ENCODE measurements at places on chromosomes 13 and 19. TPM values are rescaled to one million over a fixed set of nuclear protein-coding genes. Genes with fewer than 3 reads are reported as not detected.

Gene ZNF793
- 0.08 TPM for total RNA-seq

Gene TBXA2R
- 1.2 TPM for total RNA-seq

Gene LGALS7B
- total RNA-seq: not detected

Gene PLPP2
- total RNA-seq: 81.0 TPM

Gene MISP3
- 2.3 TPM for total RNA-seq

Gene SMIM24
- total RNA-seq: 0.69 TPM

Gene SPATA13
- 8.8 TPM for total RNA-seq

Gene DCT
- total RNA-seq: not detected

Gene CEACAM4
- total RNA-seq: not detected

Gene ZNF729
- not detected for total RNA-seq

Gene KIR3DL1
- total RNA-seq: not detected

Gene GZMM
- 0.38 TPM for total RNA-seq

Gene ZFP82
- 2.2 TPM for total RNA-seq

Gene SLC10A2
- total RNA-seq: not detected

Gene CCL25
- total RNA-seq: not detected

Gene SLC7A10
- total RNA-seq: 0.15 TPM

Gene CTU1
- total RNA-seq: 13.1 TPM

Gene PLIN5
- 0.10 TPM for total RNA-seq

Gene CD33
- total RNA-seq: not detected

All from A549 treated with GW870086 at 1 μM for 4 hours (cell line).